ENCODE measurements at places on chromosomes 3 and 15.

DNA sequence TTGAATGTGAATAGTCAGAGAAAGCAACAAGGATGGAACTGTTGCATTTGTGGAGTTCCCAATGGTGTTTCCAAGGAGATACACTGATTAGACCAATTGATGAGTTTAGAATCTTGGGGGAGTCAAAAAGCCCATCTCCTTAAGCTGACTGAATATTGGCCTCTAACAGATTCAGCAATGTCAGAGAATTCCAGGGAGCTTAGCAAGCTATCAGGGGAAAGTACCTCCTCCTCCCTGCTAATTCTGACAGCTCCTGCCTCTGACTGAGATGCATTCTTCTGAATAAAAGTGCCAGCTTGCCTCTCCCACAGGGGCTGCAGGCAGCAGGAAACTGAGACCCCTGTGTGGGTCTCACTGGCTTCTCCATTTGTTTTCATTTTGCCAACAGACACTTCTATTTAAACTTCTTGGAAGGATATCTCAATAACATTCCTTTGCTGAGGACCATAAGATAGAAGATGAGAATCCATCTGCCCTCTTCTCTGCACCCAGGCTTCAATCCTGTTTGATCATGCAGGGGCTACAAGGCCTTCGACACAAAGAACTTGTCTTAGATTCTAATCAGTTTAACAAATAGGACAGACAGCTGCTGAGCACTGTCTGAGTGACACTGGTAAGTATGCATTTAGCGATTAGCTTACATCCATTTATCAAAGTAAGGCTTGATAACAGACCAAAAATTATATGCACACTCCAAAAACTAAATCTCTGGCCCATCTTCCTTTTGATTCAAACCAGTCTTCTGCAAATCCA lies 1080.8 kb downstream of the TUSC7 start:
- no peak for DNase-seq

GRCh38 chr3:189458528-189458927 lies 172.7 kb upstream of the TP63 start:
- no peak for DNase-seq

- no peak for DNase-seq
These were observed 604.9 kb upstream of the AGTR1 start for GRCh38 chr3:148092624-148093347.

DNA sequence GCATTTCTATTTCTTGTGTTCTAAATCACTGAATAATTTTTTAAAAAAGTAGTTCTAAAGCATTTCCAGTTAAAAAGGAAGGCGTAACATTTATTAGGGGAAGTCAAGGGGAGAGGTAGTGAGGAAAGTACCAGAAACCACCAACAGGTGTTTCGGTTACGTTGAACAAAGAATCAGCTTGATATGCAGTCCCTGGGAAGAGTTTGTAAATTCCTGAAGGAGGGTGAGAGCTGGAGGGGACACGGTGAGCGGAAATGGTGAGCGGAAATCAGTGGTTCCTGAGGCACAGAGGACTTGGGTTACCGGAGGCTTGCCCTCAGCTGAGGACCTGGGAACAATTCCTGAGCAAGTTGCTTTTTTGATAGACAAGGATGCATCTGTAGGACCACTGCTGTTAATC lies 17.8 kb downstream of the MAP2K1 start:
- DNase-seq = no peak

- DNase-seq = no peak
These were observed 627 bp upstream of the PLS1 start for GRCh38 chr3:142595581-142595950.

DNA sequence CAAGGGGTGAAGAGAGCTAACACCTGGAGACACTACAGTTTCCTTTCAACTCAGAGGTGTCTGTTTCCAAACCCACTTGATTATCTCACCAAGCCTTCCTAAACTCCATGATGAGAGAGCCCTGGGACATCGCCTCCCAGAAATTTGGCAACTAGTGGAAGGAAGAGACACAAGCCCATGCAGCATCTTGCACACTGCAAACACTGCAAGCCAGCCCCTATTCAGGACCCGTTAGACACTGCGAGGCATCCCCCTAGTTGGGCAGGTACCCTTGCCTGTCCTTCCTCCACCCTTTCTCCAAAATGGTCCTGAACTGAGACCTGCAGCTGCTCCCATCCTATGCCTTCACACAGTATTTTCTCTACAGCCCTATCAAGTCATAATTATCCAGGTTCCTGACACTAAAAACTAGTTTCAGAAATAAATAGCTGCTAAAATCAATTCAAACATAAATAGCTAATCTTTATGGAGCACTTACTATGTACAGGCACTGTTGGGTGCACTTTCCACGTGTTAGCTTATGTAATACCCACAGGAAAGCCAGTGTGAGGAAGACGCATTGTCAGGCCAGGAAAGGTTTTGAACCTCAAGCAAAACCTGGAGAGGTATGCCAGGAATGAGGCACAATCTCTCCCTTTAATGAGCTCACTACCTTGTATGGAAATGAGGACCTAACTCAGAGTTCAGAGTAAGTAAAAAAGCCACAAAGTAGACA lies 2.8 kb downstream of the MAGI1 start:
- no peak for DNase-seq

DNA sequence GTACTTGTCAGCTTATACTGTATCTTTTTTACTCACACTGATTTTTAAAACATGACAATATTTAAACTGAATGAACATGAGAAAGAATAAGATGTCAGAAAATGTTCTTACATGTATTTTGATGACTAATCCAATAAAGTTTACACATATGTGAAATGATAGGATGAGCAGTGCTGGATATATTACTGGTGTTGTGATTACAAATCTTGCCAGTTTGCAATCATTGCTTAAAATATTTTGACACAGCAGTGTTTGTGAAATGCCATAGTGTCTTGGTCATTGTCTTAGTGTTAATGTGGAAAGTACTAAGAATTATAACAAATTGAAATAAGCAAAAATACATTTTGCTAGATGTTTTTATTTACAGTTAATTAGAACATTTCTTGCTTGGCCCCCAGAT lies 118.7 kb upstream of the MLF1 start:
- no peak for DNase-seq

DNA sequence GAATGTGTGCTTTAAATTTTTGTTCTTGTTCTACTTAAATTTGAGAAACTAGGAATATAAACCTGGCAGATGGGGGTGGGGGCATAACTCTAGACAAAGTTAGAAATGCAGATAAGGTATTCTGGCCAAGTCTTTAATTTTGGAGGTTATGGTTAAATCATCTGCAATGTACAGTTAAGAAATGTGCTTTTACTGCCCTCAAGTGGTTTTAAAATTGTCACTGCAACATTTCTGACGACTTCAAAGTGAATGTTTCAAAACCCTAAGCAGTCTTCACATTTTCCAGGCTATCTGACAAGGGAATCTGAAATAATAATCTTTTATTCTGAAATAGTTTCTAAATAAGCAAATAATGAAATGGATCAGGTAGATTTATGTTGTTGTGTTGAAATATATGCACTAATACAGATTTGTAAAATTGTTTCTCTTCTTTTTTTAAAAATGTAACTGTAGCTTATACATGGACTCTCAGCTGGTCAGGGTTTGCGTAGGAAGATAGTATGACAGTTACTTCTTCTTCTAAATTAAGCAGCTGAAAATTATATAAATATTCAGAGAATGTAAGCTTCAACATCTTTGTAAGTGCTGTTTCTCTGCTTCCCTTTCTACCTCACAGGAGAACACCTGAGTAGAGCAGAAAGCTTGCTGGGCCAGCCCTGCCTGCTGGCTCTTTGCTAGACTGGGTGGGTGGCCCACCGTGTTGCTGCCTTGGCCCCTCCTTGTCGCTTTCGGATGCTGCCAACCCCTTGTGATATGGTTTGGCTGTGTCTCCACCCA lies 45.0 kb downstream of the SUCNR1 start:
- no peak for DNase-seq

- no peak for DNase-seq
These were observed 59.7 kb downstream of the LRIG1 start for GRCh38 chr3:66441129-66441528.

GRCh38 chr3:14771593-14772497 lies 46.9 kb upstream of the FGD5 start:
- DNase-seq = no peak

- no peak for DNase-seq
These were observed 60.4 kb downstream of the ARIH1 start for GRCh38 chr15:72534523-72534922.

DNA sequence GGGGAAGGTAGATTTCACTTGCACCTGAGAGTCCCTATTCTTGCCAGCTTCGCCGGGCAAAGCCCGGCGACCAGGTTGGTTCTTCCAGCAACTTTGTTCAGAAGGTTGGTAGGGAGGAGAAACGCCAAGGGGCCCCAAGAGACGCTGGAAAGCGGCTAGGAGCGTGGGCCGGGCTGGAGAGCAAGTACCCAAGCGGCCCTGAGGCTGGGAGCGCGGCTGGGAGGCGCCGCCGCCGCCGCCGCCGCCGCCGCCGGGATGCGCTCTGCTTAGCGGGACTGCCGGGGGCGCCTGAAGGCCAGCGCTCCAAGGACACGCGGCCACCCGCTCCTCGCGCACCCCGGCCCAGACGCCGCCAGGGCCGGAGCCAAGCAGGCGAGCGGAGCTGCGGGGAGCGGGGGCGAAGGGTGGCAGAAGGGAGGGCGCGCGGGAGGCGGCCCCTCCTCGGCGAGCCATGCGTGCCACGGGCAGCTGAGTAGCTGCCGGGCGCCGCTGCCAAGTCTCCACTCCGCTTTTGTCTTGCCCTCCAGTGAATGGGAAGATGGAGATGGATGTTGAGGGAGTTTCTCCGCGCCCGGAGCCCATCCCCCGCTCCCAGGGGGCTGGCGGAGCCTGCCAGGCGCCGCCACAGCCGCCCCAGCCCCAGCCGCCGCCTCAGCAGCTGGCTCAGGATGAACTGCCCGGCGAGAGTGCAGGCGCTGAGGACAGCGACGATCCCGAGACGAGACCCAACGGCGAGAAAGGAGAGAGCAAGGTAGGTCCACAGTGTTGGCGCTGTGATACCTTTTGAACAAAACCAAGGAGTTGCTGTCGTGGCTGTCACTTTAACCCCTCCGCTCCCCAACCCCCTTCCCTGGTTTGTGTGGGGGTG lies 227.4 kb upstream of the AZI2 start:
- DNase-seq = no peak

DNA sequence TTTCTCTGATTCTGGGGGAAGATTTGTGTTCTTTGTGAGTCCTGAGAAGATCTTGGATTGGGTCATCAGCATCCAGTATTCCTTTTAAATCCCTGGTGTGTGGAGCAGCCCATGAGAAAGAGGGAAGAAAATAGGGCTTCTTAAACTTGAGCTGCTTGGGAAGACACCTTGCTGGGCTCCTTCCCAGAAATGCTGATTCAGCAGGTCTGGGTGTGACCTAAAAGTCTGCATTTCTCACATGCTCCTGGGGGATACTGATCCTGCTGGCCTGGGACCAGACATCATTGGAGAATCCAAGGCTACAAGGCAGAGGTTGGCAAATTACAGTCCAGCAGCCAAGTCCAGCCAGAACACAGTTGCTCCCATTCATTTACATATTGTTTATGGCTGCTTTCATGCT lies 54.1 kb upstream of the CMTM7 start:
- no peak for DNase-seq

DNA sequence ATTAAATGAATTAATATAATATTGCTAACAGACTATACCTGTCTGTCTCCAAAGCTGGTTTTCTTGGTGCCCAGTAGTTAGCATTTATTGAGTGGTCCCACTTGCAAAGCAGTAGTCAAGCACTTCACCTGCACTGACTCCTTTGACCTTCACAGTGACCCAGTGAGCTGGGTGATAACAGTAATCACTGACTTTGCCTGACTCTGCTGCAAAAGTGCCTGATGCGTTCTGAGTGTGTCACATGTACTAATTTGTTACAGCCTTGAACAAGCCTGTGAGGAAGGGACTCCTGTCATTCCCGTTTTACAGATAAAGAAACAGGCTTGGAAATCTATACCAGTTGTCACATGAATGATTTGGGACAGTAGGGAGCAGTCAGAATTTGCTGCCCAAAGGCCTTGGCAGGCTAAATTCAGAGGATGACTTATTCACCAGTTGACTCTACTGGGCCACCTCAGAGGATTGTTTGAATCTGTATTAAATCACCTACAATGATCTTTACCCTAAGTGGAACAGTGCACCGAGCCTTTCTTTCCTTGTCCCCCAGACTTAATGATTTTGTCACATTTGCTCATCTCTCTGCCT lies 116.6 kb upstream of the PLXNA1 start:
- DNase-seq = no peak

DNA sequence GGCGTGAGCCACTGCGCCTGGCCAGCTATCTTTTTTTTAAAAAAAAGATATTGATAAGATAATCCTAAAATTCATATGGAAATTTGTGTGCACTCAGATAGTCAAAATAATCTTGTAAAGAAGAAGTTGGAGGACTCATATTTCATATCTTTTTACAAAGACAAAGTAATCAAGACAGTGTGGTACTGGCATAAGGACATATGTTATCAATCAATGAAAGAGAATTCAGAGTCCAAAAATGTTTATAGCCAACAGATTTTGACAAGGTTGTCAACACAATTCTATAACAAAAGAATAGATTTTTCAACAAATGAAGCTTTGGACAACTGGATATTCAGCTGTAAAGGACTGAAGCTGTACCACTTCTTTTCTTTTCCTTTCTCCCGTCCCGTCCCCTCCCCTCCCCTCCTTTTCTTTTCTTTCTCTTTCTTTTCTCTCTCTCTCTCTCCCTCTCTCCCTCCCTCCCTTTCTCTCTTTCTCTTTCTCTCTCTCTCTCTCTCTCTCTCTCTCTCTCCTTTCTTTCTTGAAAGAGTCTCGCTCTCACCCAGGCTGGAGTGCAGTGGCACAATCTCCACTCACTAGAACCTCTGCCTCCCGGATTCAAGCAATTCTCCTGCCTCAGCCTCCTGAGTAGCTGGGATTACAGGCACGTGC lies 126.8 kb downstream of the GSK3B start:
- no peak for DNase-seq

GRCh38 chr3:23654571-23654970 lies 151.2 kb upstream of the UBE2E1 start:
- DNase-seq = no peak

GRCh38 chr3:141507392-141508066 lies 20.7 kb downstream of the RASA2 start:
- no peak for DNase-seq

GRCh38 chr3:15892311-15893227 lies 94.8 kb upstream of the ANKRD28 start:
- DNase-seq = no peak

- DNase-seq = no peak
These were observed 9.4 kb downstream of the SNX1 start for GRCh38 chr15:64105113-64105704.

Data from upper lobe of right lung (tissue), 1 donor.